Activated CD8-positive, alpha-beta T cell treated with anti-CD3 and anti-CD28 coated beads, Interleukin-2, amount 10 ng/mL, durations not matched to agents 7 days and 5 days (primary cell): ENCODE measurements at places on chromosomes 1 and 21. TPM values are rescaled to one million over a fixed set of nuclear protein-coding genes. Genes with fewer than 3 reads are reported as not detected.

- DNase-seq: no peak
Observed at GRCh38 chr1:184408580-184408979, 21.8 kb downstream of the C1orf21 start.

GRCh38 chr1:72526926-72527325 is 244.6 kb upstream of the NEGR1 start:
- no peak for DNase-seq

- no peak for DNase-seq
Observed at GRCh38 chr1:95133687-95134086, 16.5 kb downstream of the TLCD4 start.

DNA sequence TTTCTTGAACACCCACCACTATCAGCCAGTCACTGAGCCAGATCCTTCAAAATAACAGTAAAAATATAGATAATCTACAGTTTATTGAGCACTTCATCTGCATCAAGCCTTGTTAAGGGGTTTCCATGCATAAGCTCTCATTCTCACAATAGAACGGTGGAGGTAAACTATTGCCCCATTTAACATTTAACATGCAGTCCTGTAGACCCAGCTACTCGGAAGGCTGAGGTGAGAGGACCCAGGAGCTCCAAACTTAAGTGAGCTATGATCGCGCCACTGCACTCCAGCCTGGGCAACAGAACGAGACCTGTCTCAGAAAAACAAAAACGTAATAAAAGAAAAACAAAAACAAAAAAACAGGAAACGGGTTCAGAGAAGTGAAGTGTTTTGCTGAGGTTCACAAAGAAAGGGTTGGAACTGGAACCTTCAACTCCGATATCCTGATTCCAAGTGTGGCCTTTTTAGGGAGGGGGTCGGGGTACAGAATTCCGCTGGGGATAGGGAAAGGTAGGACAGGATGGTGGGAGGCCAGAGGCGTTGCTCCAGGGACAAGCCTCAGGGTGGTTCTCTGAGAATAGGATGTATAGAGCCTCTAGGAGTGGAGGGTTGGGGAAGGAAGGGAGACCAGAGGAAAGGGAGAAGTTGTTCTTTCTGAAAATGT is 11.6 kb upstream of the SESN2 start:
- peak; percentile 40 for DNase-seq

- DNase-seq: no peak
Observed at GRCh38 chr1:60762911-60763310, 319.4 kb upstream of the NFIA start.

DNA sequence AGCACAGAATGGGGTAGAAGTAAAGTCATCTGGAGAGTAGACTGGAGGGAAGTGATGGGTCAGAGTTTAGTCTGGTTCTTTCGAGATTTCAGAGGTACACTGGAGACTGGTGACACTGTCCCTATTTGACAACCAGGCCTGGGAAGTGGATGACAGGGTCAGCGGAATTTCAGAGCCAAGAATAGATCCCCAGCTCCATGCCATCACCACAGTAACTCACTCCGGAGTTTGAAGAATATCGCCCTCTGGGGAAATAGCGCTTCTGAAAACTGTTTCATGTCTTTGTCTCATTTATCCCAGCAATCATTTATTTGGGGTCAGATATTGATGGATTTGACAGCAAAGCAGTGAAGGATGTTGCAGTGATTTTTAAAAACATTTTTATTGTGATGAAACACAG is 7.6 kb upstream of the NFASC start:
- no peak for DNase-seq

GRCh38 chr1:103197216-103197615 is 88.9 kb upstream of the COL11A1 start:
- DNase-seq: no peak

DNA sequence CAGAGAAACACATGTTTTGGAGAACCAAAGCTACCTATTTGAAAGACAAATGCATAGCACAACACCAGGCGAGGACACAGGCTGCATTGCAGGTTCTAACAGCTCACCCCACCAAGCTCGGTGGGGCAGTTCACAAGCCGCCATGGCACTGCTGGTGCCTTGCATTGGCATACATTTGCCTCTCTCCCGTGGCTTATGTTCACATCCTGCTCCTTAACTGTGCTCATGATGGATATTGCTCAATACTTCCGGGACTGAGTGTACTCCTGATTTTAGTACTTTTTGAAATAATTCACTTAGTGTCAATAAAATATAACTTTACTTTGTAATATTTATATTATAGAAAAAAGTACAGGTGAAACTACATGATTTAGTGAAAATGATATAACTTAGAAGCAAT is 1187.4 kb upstream of the NCAM2 start:
- no peak for DNase-seq

DNA sequence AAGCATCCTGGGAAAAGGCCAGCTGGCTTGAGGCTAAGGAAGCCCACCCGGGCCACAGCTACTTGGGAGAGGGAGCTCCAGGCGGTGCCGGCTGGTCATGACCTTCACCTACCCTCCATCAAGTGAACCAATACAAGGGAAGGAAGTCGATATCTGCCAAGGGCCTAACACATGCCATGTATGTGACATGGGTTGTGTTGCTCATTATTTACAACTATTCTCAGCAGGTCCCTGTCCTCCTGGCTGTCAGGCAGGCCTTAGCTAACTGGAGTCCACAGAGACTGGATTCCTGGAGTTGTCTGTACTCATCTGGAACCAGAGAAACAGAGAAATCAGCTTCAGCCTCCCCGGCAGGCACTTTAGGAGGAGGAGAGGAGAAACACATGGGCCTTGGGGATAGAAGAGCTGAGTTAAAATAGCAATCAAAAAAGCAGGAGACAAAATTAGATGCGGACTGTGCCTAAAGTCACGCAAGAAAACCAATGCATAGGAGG is 15.7 kb downstream of the TCEA3 start:
- DNase-seq: no peak

IFNLR1 gene
- 2.6 TPM for total RNA-seq

IVL gene
- total RNA-seq: not detected

WNT9A gene
- total RNA-seq: not detected
